ENCODE measurements at places on chromosomes 1 and 21. TPM values are rescaled to one million over a fixed set of nuclear protein-coding genes. Genes with fewer than 3 reads are reported as not detected.
A peak's percentile ranks its signal among the peaks of the same experiment; 100 is the strongest.

SLC1A7 gene
- total RNA-seq, result not detected

- peak; percentile 45 for DNase-seq
These were observed at the start of gene EXTL2 for GRCh38 chr1:100894603-100895539. Gene EXTL2, minus strand, starts transcription at chr1:100894842. Its CDS starts 6,085 bp downstream, at chr1:100888757.

DNA sequence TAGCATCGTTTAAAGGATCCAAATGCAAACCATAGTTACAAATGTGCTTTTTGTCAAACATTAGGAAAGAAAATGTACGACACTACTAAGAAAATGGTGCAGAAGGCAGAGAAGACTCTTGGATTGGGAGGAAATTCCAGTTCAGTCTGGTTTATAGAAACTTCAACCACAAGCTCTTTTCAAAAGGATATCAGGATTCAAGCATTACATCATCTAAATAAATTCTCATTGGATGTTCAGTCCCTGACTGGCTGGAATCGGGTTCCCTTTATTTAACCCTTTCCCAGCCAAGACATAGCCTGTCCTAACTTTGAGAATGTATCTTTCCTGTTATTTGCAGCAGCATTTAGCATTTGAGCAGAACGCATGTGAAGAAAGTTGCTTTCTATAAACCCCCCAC, 184.6 kb downstream of the LMO4 start:
- DNase-seq, result no peak

DNA sequence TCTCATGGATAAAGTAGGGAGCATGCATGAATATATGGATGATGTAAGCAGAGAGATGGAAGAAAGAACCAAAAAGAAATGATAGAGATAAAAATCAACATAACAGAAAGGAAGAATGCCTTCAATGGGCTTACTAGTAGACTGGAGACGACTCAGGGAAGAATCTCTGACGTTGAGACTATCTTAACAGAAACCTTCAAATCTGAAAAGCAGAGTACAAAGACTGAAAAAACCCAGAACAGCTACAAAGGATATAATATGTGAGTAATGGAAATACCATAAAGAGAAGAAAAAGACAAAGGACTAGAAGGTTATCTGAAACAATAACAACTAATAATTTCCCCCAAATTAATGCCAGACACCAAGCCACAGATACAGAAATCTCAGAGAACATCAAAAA, 18.3 kb upstream of the SELP start:
- no peak for DNase-seq

GRCh38 chr1:174743654-174744561, 255.8 kb upstream of the CACYBP start:
- DNase-seq, result no peak

SPRR2A gene
- total RNA-seq, result not detected

DNA sequence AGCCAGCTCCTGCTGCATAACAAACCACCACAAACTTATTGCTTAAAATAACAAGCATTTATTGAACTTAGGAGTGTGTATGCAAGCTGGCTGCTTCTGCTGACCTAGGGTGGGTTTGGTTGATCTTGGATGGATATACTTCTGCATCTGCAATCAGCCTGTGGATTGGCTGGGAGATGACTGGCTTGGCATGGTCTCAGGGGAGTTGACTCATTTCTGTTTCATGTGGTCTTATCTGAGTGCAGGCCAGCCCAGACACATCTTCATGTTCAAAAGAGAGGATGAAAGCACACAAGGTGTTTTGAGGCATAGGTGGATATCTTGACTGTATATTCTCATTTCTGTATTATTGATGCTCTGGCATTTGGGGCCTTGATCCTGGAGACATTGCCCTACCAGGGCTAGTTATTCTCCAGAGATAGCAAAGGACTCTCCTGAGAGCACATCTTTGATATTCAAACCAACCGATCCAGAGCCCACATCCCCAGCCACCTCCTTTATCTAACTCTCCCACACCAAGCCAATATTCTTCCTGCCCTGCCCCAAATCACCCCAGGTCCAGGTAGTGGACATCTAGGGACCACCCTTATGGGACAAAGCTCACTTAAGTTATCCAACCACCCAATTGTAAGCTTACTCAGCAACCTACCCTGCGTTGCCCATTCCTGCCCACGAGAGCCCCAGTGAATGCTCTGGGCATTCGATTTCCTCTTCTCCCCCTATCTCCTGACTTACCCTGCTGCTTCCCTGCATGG, 350.8 kb downstream of the PTPRU start:
- no peak for DNase-seq

Measured in activated T-cell treated with anti-CD3 and anti-CD28 coated beads, Interleukin-2, amount 50 U/mL, for 4 hours (primary cell).